Endodermal cell (in vitro differentiated cells): ENCODE measurements at places on chromosomes 4 and X.
A peak's percentile ranks its signal among the peaks of the same experiment; 100 is the strongest.

DNA sequence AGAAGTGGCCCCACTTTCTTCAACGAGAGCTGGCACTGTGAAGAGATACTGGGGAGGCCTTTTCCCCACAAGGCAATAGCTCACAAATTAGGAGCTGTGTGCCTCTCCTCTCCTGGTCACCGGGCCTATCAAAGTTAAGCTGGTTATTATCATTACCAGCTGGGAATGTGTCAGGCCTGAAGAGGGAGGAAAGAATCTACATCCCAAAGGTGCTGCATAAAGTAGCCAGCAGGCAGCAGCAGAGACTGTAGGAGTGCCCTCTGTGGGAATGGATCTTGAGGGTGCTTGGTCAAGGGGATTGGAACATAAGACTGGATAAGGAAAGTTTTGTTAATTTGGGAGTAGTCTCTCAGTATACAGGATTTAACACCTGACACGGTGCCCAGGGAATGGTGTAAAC is 9.1 kb upstream of the TMPRSS11D start:
- peak; percentile 80 for DNase-seq

- DNase-seq = no peak
Observed at GRCh38 chr4:76960014-76960413, 10.5 kb downstream of the SEPTIN11 start.

DNA sequence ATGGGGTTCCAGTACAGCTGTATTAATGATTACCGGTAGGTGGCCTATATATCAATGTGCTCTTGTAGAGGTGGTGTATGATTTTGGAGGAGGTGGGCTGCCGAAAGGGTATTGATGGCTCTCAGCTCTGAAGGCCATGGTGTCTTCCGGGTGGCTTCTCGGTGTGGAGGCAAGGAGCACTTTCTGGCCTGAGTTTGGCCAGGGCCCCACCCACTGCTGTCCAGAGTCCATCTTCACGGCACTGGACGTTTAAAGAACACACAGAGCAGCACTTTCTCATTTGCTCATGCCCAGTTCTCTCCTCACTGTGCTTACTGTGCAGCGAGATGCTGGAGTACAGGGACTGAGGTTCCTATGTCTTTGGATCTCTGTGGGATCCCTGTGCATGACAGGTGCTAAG is 16.1 kb downstream of the BST1 start:
- DNase-seq = no peak

- DNase-seq = peak; percentile 73
Observed at GRCh38 chrX:154378059-154378798, 866 bp upstream of the EMD start.

- DNase-seq = peak; percentile 94
Observed at GRCh38 chr4:6222761-6223292, 22.5 kb upstream of the JAKMIP1 start.
